Stomach (tissue), 19 donors: ENCODE measurements at places on chromosomes 2 and 18.

- no peak for DNase-seq
These were observed 390.2 kb downstream of the THSD7B start for GRCh38 chr2:137155356-137156104.

- no peak for DNase-seq
These were observed 54.3 kb downstream of the RAB10 start for GRCh38 chr2:26088038-26088643.

DNA sequence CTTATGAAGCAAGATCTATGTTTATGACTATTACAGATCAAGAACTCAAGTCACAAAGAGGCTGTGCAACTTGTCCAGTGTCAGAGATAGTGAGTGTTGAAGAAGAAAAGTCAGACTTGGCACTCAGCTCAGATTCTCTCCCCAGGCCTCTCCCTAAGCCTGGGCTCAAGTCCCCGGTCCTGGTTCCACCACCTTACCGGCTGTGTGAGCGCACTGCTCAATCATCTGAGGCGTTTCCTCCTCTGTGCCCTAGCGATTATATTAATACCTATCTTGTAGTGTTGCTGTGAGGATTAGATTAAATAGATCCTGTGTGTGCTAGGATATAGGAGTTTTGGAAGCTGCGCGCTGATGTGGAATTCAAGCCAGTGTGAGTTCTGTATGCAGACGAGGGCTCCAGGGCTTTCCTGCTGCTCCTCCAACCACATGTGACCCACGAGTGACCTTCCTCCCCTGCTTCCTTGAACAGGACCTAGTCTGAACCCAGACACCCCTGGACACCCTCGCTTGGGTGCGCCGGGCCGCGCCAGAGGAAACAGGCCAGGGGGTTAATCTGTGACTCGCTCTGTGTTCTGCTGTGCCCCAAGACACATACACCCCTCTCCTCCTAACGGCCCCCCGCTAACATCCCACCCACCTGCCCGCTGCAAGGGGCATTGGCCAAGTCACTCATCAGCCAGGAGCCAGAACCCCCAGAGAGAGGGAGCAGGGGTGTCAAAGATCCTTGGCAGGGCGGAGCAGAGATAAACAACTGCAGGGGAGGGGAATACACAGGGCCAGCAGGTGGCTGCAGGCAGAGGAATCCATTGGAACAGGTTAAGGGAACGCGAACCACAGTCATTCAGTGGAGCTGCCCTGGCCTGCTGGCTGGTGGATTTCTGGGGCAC lies 38.3 kb downstream of the TNS1 start:
- DNase-seq = no peak

DNA sequence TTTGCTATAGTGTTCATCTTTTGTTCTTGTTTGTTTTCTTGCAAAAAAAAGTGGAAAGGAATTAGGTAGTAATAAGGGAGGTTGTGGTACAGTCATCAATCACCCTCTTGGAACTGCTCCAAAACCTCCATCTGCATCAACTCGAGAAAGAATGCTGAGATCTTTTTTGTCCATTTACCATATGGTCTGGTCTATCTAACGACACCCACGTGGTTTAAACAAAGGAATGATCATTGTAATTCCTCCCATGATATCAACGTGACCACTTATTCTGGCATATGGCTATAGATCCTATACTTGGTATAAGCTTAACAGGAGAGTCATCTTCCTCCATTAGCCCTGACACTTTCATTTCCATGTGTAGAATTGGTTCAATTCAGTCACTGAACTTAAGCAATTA lies 1025.3 kb upstream of the NXPH2 start:
- DNase-seq = no peak

DNA sequence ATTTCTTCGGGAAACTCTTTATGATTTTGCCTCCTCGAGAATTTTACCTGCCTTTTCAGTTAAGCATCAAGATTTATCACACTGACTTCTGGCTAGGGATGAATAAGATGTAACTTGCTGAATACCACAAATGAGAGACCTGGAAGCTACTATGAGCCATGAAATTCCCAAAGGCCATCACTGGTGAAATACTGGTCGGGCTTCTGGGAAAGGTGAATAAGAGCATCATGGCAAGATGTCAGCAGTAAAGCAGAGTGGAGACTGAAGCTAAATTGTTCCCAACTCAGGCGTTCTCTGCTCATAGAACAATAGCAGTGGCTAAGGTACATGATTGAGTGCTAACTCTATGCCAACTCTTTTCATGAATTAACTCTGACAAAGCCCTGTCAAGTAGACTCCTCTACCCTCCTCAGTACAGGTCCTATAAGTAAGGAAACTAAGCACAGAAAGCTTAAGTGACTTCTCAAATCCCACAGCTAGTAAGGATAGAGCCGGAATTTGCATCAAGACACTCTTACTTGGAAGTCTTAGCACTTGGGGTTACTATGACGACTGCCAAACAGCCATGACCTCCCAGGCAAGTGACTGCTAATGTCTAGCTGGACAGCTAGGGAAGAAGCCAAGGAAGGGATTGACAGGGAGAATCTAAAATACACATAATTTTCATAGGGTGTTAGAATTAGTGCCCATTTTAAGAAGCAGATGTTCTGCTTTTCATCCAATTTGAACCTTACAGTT lies 22.7 kb upstream of the DSC3 start:
- no peak for DNase-seq

GRCh38 chr2:219661955-219662395 lies 34.5 kb downstream of the SLC4A3 start:
- DNase-seq = no peak

- DNase-seq = no peak
These were observed 118.1 kb downstream of the KLHL29 start for GRCh38 chr2:23503097-23503496.

DNA sequence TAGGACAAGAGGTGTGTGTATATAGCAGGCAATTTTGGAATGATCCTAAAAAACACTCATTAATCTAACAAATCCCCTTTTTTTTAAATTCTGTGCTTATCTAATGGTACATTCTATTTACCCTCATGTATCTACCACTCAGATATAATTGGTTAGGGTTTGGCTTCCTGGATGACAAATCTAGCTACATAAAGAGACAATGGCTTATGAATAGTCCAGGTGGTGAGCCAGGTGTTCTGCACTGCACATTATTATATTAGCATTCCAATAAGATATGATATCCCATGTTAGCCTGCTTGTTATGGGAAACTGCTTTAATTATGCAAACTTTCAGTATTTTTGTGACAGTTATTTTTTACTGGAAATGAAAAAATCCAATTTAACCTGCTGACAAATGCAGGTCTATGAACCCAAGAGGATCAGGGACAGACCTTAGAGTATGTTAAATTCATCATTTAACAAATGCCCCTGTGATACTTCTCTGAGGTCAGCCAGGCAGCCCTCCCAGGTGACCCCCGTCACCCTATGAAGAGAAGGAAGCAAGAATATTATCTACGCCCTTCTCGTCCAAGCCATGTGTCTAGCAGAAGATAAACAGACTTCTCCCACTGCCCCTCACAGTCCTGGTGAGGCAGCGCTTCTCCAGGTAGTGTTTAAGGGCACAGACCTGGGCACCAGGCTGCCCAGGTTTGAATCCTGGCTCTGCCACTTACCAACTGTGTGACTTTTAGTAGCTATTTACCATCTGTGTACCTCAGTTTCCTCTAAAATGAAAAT lies 83.0 kb downstream of the ADD2 start:
- peak; percentile 1 for DNase-seq

GRCh38 chr18:74476140-74476539 lies 19.0 kb upstream of the DIPK1C start:
- peak; percentile 70 for DNase-seq

- DNase-seq = no peak
These were observed 12.0 kb downstream of the PCARE start for GRCh38 chr2:29062371-29062770.

DNA sequence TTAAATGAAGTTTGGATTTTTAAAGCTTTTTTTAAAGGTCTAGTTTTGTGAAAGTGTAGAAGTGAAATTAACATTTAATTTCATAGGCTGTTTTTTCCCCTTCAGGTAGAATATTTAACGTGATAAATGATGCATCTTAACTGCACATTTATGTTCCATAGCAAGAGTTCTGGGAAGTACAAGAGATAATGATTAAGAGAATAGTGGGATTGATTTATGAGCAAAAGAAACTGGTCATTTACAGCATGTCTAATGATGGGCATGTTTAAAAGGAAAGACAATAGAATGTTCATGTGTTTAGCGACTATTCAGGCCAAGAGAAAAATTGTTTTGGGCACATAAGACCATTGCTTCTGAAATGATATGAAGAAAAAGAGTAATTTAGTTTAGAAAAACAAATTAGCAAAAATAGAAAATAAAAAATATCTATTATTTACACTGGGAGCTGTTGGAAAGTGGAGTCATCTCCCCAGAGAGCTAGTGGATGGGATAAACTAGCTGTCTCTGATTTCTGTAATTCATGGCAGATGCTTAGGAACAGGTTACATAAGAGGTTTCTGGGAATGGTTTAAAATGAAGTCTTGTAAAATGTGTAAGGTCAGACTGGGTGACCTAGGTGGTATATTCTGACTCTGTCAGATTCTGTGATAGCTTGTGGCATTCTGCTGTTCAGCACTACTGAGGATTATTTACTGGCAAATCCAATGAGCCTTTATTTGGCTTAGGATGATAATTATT lies 60.7 kb downstream of the WDR7 start:
- DNase-seq = no peak

GRCh38 chr2:48586433-48586832 lies 31.2 kb upstream of the GTF2A1L start:
- no peak for DNase-seq
